ENCODE measurements at places on chromosomes 11 and 22.
A peak's percentile ranks its signal among the peaks of the same experiment; 100 is the strongest.

DNA sequence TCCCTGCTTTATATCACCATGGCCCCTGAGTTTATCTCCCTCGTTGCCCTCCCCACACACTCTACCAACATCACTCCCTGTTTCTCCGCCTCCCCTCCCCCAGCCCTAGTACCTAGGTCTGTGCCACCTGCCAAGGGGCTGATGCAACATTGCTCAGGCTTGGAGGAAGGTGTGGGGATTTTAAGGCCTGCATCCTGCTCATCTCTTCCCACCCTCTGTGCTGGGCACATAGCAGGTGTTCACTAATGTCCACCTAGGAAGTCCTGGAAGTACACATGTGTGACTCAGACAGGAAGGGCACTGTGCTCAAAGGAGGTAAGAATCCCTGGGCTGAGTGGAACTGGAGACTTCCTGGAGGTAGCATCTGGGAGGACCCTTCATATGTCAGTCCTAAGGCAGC lies 37.0 kb downstream of the PDE2A start:
- no peak for DNase-seq

GRCh38 chr11:75663808-75664207 lies 5.0 kb downstream of the MAP6 start:
- no peak for DNase-seq

DNA sequence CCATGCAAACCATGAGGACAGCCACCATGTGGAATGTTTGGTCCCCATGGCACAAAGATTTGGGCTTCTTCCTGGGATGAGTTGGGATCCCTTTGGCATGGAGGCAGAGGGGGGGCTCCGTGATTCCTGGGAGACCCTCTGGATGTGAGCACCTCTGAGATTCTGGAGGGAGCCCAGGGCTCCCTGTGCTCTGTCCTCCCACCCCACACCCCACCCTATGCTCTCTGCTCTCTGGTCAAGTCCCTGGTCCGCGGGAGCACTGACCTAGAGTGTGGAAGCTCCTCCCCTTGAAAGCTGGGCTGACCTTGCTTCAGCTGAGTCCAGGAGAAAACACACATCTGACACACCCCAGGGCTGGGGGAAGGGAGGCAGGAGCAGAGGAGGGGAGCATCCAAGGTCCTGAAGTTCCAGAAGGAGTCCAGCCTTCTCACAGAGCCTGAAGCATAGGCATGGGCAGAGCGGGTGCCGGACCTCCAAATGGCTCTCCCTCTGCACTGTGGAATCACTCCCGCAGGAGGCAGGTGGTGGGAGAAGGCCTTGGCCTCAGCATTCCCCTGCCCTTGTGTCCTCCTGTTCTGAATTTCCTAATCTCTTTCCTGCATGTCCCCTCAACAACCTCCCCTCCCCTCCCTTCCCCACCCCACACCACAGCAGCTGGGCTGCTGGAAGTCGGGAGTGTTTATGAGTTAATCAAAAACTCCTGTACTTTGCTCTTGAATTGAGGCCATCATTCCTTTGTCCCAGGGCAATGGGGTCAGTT lies 25.7 kb upstream of the OAF start:
- no peak for DNase-seq

DNA sequence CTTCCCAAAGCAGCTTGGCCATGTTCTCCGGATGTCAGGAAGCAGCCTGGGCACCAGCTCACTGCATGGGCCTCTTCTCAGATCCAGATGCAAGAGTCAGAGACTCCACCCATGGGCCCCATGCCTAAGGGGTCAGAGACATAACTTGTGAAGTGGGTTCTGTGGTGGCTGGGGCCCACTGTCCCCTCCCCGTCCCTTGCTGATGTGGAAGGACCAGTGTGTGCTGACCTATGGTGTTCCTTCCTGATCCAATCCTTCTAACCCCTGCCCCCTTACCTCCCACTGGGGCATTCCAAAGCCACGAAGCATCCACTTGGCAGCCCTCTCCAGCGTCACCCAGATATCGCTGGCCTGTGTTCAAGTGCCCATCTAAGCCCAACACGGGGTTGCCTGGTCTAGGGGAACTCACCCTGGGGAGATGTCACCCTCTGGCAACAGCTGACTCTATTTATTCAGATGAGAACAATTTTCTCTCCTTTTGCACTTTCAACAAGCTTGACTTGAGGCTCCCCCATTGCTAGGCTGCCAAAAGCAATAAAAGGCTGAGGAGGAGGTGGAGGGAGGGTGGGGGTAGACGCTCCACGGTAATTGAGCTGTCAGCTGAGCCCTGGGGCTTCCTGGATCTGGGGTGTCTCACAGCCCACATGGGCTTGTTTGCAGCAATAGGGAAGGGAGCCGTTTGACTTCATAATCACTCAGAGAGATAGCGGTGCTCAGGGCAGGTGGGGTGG lies 158.5 kb downstream of the ADAMTS15 start:
- no peak for DNase-seq

DNA sequence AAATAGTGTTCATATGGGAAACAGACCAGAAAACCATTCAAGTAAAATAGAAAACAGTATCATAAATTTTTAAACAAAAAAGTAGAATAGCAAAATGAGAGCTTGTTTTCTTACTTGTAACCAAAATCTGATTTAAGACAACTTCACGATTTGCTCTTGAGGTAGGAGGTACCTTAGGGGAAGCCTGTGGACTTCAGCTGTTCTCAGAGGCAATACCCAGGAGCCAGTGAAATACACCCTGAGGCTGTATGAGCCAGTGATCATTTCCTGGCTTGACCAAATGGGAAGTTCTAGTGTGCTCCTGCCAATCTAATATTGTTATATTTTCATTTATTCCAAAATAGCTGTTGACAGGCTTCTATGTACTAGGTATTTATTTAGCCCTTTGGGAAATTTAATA lies 104.8 kb downstream of the ARHGAP42 start:
- DNase-seq = peak; percentile 21

DNA sequence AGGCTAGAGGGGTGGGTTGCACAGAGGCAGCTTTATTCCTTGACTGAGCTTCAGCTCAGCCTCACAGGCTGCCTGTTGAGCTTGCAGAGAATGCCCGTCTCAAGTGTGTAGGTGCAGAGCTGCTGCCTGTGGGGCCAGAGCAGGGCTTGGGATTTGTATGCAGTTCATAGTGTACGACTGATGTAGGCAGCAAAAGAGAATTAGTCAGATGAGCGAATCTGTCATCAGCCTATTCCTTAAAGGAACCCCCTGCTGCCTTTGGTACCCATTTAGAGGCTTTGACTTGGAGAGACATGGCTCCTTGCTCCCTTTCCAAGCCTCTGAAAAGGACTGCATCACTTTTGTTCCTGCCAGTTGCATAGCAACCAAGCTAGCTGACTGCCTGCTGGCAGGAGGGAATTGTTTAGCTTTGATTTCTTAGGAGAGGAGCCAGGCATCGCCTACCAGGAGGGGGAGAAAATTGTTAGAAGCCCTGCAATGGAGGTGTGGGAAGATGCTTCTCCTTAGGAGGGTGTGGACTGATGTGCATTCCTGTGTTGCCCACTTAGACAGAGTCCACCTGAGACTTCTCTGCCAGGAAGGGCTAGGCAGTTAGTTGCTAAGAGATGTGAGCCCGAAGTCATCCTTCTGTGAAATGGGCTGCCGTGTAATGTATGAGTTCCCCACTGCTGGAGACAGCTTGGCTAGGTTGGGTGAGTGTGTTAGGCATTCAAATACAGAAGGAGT lies 10.9 kb downstream of the ACO2 start:
- DNase-seq = peak; percentile 21

DNA sequence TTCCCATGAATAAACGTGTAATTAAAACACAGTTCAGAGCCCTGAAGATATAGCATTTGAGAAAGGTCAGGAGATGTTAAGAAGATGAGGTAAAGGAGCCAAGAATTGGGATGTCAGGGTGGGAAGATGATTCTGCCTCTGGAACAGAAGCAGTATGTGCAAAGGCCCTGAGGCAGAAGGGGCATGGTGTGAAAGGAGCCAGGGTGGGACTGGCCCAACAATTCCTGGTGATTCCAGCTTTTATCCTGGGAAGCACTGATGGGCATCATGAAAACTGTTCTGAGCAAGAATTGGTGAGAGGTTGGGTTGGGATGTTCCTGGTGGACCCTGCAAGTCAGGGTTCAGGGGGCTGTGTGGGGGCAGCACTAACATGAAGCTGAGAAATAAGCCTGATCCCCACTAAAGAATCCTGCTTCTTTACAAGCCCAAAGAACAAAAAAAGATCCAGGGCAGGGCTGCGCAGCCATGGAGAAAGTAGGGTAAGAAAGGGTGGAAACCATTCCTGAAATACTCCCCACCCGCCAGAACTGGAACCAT lies 2.5 kb upstream of the FXYD6 start:
- no peak for DNase-seq

- DNase-seq = no peak
Observed at GRCh38 chr11:110337570-110338193, 41.3 kb upstream of the RDX start.

GRCh38 chr11:68442433-68442832 lies 18.1 kb upstream of the PPP6R3 start:
- DNase-seq = no peak

GRCh38 chr11:11016068-11016467 lies 158.2 kb upstream of the ZBED5 start:
- no peak for DNase-seq

- DNase-seq = no peak
Observed at GRCh38 chr11:86919557-86920210, 35.5 kb downstream of the FZD4 start.

DNA sequence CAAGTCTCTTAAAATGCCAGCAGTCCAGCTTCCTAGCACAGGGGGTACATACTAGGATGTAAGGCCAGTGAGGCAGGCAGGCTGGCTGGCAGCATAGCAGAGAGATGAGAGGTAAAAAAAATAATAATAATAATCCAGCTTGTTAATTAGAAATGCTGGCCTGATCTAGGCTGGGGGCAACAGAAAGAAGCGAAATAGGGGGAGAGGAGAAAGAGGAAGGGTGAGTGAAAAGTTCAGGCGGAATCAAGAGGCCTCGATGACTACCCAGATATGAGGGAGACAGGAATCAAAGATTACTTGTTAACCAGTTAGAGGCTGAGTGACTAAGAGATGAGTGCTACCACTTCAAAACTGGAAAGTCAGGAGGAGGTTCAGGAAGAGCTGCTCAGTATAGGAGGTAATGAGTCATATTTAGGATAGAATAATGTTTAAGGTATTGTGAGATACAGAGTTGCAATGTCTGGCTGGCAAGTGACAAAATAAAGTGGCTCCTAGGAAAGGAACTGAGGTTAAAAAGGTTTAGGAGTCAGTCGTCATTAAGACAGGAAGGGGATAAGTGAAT lies 2.8 kb downstream of the ALKBH8 start:
- no peak for DNase-seq

GRCh38 chr22:26656891-26657851 lies at the start of gene MIAT:
TSS of gene MIAT (plus strand) at chr22:26657588.
- peak; percentile 88 for DNase-seq

DNA sequence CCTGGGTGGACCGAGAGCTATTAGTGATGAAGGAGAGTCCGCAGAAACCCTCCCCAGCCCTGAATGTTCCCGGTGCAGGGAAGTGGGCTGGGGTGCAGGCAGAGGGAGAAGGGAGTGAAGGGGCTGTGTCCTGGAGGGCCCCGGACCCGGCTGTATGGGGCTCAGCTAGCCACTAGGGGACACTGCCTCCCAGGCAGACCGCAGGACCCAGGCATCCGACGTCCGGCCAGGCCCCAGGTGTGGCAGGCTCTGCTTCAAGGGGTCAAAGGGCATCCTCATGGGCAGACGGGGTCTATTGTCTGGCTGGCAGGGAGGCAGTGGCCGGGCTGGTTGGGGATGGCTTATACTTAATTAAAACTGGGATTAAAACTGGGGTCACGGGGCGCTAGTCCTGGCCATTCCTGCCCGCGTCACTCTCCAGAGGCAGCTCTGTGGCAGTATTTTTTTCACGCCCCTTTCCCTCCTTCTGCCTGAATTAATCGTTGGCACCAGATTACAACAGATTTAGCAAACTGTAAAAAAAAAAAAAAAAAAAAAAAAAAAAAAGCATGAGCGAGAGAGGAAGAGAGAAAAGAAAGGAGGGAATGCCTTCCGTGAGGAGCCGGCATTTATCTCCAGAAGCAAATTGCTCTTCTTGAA lies 5.1 kb downstream of the FLRT1 start:
- DNase-seq = no peak

DNA sequence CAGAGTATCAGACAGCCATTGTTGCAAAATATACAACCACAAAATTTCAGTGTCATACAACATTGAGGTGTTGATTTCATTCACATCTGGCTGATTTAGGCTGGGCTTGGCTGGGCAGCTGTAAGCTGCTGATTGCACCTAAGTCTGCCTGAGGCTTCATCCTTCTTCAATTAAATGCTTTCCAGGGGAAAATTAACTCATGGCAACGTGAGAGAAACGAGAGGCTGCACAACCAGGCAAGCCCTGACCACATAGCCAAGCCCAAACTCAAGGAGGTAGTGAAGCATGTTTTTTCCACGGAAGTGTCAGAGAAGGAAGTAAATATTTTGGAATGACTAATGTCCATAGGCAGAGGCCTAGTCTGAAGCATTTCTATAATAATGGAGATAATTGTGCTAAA lies 273.8 kb upstream of the ZC3H12C start:
- no peak for DNase-seq

DNA sequence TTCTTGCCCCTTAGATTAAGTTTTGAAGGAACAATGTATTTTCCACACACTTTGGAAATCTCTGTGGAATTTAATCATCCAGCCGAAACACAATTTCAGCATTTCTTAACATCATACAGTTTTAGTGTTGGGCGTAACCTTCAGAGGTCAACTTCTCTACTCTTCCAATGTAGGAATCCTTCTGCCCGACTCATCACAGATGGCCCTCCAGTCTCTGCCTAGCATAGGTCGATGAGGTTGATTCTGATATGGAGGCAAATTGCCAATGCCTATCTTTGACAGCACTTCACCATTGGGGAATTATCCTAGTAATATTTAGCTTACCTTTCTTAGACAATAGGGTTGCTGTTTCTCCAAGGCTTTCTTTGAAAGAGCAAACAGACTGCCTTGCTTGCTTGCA lies 175.7 kb upstream of the TTC12 start:
- peak; percentile 41 for DNase-seq

GRCh38 chr11:31259797-31260196 lies 109.7 kb downstream of the DCDC1 start:
- DNase-seq = no peak

DNA sequence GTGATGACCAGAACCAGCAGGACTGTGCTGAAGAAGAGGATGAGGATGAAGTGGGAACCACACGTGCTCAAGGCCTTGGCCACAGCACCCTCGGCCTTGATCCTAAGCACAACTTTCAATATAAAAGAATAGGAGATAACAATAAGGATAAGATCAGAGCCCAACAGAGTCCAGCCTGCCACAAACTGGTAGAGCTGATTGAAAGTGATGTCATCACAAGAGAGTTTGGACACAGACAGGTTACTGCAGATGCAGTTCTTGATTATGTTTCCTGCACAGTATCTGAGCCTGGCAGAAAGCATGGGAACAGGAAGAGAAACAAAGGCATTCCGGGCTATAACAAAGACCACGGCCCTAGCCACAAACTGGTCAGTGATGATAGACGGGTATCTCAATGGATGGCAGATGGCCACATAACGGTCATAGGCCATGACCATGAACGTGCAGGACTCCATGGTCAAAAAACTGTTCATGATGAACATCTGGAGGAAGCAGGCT lies 4.5 kb downstream of the OR56A4 start:
- DNase-seq = no peak
